Inflammatory macrophage treated with lipopolysaccharide for 1 hour (primary cell): ENCODE measurements at places on chromosomes 3 and 15.

DNA sequence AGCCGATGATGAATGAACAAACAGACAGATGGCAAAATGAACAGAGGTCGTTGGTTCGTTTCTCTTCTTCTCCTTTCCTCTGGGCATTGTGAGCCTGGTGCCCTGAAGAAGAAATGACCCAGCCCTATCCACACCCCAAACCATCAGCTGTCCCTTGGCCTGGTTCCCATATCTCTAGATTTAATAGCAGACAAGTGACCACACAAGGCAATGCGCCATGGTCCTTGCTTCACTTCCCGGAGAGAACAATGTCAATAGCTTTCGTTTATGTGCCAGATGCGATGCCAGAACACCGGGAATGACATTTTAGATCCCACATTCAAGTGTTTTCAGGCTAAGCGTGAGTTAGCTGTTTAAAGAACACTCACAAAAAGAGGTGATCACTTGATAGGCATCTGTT is 17.7 kb downstream of the POC1A start:
- no peak for DNase-seq

GRCh38 chr3:113783463-113783862 is 36.6 kb downstream of the ATP6V1A start:
- peak; percentile 69 for DNase-seq

- DNase-seq = peak; percentile 84
These were observed 4.3 kb downstream of the TBC1D2B start for GRCh38 chr15:78073046-78073787.

GRCh38 chr3:75049533-75049932 is 435.1 kb upstream of the CNTN3 start:
- no peak for DNase-seq

DNA sequence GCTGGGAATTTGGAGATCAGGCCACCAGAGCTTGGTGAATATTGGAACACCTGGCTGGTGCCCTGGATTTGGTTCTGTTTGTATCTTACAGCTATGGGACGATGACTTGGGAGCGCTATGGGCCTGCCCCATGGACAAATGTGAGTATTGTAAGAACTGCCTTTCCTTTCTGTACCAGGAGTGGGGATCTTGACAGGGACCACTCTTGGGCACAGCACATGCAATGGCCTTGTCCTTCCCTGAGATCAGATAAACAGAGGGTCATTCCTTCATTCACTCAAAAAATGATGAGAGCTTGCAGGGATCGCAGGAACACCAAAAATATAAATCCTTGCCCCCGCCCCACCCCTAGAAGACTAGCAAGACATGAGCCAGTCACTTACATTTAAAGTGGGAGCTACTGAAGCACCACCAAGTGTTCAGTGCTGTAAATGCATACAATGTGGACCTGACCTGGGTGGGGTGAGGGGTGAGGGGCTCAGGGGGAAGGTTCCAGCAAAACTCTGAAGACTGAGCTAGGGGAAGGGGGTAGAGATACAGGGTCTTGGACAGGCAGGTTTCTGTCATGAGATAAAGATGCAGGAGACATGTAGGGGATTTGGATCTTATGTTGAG is 2.7 kb upstream of the CRELD1 start:
- DNase-seq = no peak

GRCh38 chr3:27673701-27674100 is 48.4 kb downstream of the EOMES start:
- peak; percentile 6 for DNase-seq

DNA sequence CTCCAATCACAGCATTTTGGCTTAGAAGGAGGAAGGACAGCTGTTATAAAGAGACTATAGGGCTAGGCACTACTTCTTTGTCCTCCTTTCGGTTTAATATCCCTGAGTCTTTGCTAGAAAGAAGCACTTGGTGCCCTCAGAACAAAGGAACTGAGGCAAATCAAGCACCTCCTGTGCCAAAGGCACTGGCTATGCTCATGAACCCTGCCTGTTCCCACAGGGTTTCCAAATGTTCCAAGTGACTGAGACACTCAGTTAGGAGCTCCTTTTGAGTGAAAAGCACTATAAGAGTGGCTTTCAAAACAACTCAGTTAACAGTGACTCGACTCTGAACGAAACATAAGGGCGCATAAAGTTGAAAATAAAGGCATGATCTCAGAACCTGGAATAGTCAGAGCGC is 25.0 kb downstream of the TBC1D2B start:
- DNase-seq = no peak

DNA sequence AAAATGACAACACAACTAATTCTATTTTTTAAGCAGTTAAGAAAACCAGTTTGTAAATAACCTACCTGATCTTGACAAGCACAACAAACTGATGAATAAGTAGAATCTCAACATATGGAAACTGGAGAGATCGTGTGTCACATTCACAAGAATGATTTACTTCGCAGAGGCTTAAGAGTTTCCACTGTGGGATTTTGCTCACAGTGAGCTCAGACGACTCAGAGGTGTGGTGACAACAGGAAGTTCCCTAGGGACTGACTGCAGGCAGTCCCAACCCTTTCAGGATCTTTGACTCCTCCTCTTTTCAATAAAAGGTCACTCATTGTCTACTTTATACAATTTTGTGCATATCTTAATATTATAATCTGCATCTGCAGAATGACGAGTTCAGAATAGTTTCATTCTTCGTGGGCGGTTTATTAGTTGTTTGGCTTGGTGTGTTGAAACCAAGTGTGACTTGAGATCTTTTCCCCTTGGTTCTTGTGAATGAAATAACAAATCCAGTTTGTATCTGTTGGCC is at the start of gene LIPH:
LIPH (minus strand) TSS at position 231 of the 520 bp plus-strand sequence; CDS start at position 114, 117 bp downstream.
- peak; percentile 18 for DNase-seq

DNA sequence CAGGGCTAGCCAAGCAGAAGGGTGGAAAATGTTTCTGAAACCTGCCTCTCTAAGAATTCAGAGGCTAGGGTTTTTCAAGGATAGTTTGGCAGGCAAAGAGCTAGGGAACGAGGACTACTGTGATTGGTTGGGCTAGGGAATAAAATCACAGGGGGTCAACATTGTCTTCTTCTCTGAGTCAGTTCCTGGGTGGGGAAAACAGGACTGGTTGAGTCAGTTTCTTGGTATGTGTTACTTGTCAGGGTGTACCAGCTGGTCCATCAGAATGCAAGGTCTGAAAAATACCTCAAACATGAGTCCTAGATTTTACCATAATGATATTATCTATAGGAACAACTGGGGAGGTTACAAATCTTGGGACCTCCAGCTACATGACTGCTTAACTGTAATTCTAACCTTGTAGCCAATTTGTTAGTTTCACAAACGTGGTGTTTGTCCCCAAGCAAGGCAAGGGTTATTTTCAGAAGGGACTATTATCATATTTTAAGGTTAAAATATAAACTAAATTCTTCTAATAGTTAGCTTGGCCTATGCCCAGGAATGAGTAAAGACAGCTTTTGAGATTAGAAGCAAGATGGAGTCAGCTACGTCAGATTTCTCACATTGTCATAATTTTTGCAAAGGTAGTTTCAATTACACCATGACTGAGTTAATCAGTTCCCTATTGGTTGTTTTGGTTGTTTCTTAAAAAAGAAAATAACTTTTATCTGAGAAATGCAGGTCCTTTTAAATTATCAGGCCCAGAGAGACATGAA is 231.5 kb downstream of the ALCAM start:
- DNase-seq = no peak

DNA sequence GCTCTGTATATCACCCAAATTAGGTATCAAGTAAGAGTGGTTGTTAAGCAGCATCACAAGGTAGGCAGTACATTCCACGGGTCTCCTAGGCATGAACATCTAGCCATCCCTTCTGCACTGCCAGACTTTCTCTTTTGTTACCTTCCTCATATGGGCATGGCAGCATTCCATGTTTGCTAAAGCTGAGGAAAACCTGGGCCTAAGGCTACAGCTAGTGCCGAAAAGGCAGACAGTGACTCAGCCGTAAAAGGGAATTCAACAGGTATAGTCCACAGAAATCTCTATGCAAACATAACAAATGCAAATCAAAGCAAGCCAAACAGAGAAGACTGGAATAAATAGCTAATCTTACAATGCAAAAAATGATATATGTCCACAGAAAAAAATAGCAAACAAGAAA is 645.4 kb downstream of the ZBBX start:
- no peak for DNase-seq

DNA sequence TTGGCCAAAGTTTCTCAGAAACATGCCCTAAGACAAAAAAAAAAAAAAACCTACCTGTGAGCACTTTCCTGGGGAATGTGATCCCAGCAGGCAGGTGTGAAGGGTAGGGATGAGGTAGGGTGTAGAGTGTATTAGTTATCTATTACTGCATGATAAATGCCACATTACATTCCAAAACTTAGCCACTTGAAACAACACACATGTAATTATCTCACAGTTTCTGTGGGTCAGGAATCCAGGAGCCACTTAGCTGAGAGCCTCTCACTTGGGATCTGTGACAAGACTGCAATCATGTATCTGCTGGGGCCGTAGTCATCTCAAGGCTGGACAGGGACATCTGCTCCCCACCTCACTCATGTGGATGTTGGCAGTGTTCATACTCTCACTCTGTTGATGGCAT is 18.9 kb upstream of the FBN1 start:
- DNase-seq = no peak

GRCh38 chr3:72152551-72153476 is 367.9 kb upstream of the PROK2 start:
- no peak for DNase-seq

GRCh38 chr3:151412989-151413388 is 28.4 kb upstream of the P2RY12 start:
- DNase-seq = no peak

DNA sequence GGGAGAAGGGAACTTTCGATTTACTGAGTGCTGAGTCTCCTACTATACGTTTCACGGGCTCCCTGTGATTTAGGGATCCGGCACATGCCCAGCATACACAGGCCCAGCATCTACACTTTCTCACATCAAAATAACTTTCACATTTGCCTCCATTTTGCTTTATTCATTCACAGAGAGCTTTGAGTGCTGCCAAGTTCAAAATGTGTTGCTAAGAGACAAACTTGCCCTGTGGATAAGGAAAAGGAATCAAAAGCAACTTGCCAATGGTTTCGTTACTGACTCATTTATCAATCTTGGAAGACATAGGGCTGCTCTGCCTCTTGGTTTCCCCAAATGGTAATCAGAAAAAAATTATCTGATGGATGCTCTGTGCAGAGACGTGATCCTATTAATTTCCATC is 86.3 kb upstream of the LRRN1 start:
- no peak for DNase-seq

DNA sequence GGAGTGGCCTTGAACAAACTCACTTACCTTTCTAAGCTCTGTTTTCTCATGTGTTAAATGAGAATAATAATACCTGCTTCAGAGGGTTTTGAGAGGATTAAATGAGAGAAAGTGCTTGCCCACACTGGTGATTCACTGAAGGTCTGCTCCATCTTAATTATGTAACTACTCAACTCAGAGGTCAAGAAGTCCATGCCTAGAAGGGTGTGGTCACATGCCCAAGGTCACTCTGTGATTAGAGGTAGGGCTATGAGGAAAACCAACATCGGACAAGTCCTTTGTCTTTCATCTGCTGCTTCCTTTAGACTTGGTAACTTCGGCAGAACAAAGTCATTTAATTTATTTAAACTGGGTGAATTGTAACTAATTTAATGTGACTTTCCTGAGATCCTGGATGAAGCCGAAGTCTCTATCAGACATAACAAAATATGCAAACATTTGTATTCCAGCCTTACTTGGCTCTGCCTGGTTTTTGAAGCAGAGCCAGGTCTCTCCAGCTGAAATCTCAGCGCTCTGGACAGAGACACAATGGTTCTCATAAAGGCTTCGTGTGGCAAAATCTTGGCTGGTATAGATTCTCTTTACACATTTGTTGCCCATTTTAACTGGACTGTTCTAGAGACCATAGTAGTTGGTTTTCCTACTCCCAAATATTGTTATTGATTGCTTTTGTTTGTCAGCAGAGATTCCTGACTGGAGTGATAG is 3.0 kb downstream of the CHRNA7 start:
- DNase-seq = no peak

GRCh38 chr15:76328958-76329357 is 7.6 kb upstream of the ISL2 start:
- no peak for DNase-seq

- DNase-seq = no peak
These were observed 317.7 kb downstream of the EDEM1 start for GRCh38 chr3:5505163-5505562.

DNA sequence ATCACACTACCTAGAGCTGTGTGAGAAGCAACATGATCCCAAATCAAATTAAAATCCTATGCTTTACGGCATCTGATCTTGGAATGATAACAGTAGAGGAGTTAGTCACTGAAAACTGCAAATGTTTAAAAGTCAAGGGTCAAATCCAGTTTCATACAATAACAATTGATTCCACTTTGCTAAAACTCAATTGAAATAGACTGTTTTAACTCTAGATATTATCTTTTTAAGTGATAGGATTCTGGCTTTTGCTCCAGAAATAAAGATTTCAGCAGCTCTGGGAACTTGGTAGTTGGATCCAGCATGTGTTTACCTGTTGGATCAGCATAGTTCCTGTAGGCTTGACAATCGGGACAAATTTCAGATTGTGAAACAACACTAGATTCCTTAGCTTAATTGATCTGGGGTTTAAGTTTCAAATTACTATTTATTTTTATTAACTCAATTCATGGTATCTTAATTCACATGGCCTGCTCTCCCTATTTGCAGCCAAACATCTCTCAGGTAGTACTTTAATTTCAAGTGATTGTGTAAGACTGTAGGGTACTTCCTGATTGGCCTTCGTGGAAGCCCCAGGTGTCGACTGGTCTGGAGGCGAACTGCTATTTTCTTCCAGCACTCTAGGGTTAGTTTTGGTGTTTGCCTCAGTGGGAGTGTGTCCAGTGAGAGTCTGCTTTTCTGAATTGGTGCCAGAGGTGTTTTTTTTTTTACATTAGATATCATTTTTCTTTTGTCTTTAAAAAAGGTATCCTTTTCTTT is 16.6 kb downstream of the NFKBIZ start:
- DNase-seq = no peak

DNA sequence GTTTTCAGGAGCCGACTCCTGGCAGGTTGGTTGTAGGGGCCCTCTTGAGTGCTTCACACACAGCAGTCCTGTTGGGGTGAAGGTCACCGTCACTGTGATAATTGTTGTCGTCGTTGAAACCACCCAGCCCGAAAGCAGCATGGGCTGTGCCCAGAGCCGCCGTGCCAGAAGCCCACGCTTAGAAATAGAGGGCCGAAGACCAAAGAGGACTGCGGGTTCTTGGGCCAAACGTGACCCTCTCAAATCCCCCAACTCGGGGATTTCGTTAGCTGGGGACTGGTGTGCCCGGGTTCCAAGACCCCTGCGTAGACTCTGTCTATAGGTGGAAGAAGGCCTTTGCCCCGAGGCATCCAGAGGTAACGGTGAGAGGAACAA is 7.5 kb upstream of the ADAMTS17 start:
- DNase-seq = no peak

GRCh38 chr3:45082142-45082538 is 56.0 kb downstream of the CLEC3B start:
- no peak for DNase-seq

DNA sequence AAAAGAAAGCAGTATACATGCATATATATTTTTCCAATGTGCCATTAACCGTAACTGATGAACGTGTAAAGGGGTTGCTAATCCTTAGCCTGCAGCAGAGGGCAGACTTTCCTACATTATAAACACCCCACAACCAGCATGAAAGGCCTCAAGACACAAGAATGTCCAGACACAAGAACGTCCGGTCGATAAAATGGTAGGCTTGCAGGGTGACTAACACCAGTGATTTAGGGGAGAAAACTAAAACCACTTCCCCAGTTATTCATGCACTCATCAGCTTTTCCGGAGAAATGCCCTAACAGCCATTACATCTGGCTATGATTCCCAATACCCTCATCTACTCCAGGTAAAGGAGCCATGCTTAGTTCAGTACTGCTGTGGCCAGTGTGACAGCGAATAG is 57.4 kb downstream of the LRTM1 start:
- DNase-seq = no peak
